ENCODE measurements at places on chromosomes 5 and 9.

DNA sequence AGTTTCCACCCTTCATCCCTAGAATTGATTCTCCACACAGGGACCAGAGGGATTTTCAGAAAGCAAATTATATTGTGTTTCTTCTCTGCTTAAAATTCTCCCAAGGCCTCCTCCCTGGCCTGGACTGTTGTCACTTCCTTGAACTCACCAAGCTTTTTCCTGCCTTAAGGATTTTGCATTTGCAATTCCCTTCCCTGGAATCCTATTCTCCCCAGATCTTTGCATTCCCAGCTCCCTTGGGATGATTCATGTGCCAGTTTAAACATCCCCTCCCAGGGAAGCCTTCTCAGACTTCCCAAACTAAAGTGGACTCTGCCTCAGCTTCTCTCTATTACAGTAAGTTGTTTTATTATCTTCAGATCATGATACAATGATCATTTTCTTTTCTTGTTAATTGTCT, 35.2 kb upstream of the PDE8B start:
- DNase-seq = no peak

DNA sequence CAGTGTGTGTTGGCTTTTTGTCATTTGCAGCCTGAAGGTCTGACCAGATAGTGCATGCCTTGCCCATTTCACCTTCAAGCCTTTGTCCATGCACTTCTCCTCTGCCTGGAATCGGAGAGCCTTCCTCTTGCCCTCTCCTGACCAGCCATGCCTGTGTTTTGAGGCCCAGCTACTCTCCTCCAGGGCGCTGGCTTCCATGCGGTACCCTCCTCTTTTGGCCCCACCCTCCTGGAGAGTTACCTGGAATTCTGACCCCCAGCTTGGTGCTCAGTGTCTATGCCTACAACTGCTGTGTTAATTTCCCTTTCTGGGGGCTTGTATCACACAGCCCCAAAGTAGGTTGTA, 52.5 kb downstream of the CXXC5 start:
- no peak for DNase-seq

DNA sequence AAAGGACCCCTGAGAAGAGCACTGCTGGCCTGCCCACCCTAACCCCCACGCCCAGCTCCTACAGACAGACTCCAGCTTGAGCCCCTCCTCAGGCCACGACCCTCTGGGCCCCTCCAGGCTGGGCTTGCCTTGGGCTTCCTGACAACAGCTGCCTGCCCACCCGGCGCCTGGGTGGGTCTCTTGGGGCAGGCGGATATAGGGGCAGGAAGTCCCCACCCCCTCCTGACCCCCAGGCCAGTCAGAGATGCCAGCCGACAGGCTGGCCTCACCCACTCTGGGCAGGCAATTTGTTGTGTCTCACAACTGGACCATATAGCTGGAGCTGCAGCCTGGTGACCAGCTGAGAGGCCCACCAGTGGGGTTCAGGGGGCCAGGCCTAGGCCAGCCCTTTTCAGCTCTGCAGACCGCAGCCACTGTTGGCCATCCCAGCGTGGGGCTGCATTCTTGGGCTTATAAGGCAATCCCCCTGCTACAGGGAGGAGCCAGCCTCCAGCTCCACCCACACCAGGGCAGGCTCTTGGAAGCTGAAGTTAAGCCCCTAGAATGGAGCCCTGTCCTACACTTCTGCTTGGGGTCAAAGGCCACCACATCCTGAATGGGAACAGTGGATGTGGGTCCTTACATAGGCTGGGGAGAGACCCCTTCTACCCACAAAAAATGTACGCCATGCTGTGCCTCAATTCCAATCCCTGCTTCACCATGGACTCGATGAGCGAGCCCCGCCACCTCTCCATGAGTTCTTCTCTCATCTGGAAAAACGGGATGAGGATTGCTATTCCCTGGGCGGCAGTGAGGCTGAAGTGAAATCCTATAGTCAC, 2.0 kb downstream of the PDLIM7 start:
- no peak for DNase-seq

DNA sequence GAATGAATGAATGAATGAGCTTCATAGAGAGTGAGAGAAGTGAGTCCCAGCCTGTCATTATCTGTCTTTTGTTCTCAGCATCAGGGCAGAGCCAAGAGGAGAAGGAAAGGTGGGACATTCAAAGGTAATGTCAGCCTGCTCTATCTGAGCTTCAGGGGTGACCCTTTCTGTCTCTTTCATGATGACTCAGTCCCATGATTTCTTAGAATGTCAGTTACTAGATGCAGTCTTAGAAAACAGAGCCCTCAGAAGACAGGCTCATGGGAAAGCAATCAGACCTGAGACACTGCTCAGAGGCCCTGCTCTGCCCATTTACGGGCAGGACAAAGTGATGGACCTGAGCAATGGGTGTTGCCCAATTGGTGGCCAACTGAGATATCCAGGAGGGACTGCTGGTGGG, 1.1 kb downstream of the SPATA31D1 start:
- no peak for DNase-seq

- DNase-seq = no peak
These were observed 36.8 kb downstream of the ERGIC1 start for GRCh38 chr5:172870715-172871461.

DNA sequence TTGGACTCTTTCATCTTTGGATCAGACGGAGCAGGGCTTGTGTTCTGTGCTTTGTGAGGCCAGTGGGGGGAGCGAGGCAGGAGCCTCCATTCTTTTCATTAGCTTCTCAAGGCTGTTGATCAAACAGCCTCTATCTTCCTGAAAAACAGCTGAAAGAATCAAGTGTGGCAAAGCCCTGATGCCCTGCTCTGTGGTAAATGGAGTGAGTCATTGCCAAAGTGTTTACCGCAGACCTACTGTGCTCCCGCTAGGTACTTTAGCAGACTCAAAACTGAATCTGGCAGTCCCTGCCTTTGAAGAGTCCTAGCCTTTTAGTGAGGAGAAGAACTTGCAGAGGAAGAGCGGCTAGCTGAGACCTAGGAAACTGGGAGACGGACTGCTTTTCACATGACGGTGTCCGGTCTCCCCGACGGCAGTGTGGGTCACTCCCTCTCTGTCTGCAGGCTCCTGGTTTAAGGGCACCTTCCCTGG, 3.3 kb downstream of the ANKRD33B start:
- no peak for DNase-seq

- no peak for DNase-seq
These were observed 603.0 kb downstream of the RAB3C start for GRCh38 chr5:59185757-59186385.

GRCh38 chr5:117943541-117943940, 1044.8 kb downstream of the DTWD2 start:
- no peak for DNase-seq

GRCh38 chr5:78005021-78005785, 229.1 kb upstream of the TBCA start:
- DNase-seq = no peak

- no peak for DNase-seq
These were observed 1.9 kb downstream of the GPBP1 start for GRCh38 chr5:57175551-57176309.

DNA sequence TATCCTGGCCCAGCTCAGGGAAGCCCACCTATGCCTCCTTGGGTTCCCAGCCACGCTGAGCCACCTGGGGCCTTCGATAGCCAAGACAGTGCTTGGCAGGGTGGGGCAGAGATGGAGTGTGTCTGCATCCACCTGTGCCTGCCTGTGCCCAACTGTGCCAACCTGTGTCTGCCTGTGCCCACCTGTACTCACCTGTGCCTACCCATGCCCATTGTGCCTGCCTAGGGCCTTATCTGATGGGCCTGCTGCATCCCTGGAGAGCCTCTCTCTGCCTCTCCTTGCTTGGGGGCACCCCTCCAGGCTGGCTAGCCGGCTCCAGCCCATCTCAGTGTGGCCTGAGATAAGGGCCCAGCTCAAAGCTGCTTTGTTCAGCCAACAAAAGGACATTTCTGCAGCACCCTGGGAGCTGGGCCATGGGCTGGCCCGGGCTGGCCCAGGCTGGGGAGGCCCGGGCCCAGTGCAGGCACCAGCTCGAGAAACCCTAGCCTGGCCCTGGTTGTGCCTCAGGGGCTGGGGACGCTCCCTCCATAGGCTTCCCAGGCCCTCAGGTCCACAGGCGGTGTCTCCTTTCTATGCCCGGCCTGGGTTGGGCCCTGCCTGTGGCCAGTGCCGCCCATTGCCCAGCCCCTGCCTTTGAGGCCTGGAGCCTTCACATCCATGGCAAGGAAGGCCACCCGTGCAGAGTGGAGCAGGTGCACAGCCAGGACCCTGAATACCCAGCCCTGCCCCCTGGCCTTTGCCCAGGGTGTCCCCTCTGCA, 37.3 kb upstream of the NOTCH1 start:
- no peak for DNase-seq

DNA sequence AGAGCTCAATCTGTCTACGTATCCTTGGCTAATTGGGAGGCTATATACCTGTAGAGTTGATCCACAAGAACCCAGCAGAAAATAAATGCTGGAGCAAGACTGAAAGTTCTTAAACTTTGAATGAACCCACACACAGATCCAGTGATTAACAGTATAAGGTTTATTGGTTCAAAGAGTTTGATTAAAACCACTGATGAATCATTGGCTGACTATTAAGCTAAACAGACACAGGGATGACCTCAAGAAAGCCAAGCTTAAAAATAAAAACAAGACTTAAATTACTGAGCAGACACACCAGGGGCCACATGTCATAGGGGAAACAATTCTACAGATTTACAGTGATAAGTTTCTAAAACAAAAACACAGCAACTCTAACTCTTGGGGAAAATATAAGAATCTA, 163.6 kb downstream of the SPATA31D1 start:
- DNase-seq = no peak

DNA sequence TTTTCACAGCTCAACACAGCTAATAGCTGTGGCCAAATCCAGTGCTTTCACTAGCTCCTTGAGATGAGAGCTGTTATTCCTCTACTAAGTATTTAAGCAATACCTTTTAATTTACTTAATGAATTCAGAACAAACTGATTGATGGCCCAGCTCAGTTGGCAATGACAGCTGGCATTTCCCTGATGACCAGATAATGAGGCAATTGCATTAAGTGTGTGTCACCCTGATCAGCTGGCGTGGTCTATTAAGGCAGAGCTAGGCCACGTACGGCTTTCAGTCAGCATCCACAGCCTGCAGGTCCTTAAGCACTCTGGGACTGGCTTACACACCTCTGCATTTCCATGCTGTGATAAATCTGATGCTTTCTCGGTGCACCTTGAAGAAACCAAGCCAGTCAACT, 34.4 kb downstream of the TTLL11 start:
- DNase-seq = no peak

- no peak for DNase-seq
These were observed 363.4 kb upstream of the SLC24A2 start for GRCh38 chr9:20152151-20152725.

DNA sequence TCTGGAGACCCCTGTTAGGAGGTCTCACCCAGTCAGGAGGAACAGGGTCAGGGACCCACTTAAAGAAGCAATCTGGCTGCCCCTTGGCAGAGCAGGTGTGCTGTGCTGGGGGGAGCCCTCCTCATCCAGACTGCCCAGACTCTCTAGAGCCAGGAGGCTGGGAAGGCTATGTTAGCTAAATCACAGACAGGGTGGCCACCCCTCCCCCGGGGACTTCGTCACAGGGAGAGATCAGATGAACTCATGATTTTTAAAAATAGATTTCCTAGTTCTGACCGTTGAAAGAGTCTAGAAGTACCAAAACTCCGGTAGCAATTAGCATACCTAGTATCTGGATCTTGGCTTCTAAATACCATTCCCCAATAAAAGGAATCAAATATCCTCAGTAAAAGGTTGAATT, 35.0 kb upstream of the FOXB2 start:
- no peak for DNase-seq

GRCh38 chr5:41404757-41405156, 105.6 kb downstream of the PLCXD3 start:
- no peak for DNase-seq

GRCh38 chr5:40391642-40392041, 288.1 kb upstream of the PTGER4 start:
- DNase-seq = no peak
